Esophagus mucosa (tissue), 1 donor: ENCODE measurements at places on chromosomes 3 and 15. TPM values are rescaled to one million over a fixed set of nuclear protein-coding genes. Genes with fewer than 3 reads are reported as not detected.

The KCNMB2 gene
- total RNA-seq, result not detected

The RBM6 gene
- total RNA-seq, result 32.0 TPM

The ATP10A gene
- 0.44 TPM for total RNA-seq

The TMIE gene
- total RNA-seq, result 1.6 TPM

The CCR9 gene
- not detected for total RNA-seq

The KPNA4 gene
- 41.7 TPM for total RNA-seq

The CFAP20DC gene
- total RNA-seq, result 8.7 TPM

The SKIL gene
- total RNA-seq, result 35.0 TPM

The SPATA12 gene
- total RNA-seq, result not detected

The MRPS11 gene
- total RNA-seq, result 42.7 TPM

The OR5K2 gene
- total RNA-seq, result not detected

The PLSCR1 gene
- 60.1 TPM for total RNA-seq

The CACNA1D gene
- 0.52 TPM for total RNA-seq

The ST3GAL6 gene
- total RNA-seq, result 1.1 TPM

The SEMA3G gene
- total RNA-seq, result 2.7 TPM

The TM4SF18 gene
- 0.76 TPM for total RNA-seq

The RASL12 gene
- total RNA-seq, result 1.5 TPM

The LRRC31 gene
- total RNA-seq, result not detected

The FGF7 gene
- total RNA-seq, result 2.0 TPM
